ENCODE measurements at places on chromosomes 1 and 21.
A peak's percentile ranks its signal among the peaks of the same experiment; 100 is the strongest.

DNA sequence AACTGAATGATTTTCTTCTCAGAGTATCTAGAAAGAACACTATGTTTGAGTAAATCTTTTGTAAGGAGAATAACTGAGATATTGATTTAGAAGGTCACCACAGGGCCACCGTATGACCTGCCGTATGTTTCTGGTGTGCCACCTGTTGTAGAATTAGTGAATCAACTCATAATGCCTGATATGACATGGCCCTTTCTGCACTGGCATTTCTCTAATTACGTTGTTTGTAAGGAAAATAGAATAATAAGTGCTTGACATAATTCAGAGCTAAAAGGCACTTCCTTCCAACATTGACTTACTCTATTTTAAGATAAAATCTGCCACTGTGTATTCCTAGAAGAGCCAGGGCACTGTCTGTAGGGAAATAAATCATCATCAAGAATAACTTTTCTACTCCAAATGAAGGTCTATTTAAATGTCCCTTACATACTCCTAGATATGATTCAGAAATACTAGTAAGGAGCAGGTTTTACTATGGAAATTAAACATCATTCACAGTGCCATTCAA lies 101.7 kb downstream of the PHTF1 start:
- no peak for DNase-seq

GRCh38 chr1:150997949-150998348 lies 8.8 kb downstream of the MINDY1 start:
- DNase-seq: no peak

DNA sequence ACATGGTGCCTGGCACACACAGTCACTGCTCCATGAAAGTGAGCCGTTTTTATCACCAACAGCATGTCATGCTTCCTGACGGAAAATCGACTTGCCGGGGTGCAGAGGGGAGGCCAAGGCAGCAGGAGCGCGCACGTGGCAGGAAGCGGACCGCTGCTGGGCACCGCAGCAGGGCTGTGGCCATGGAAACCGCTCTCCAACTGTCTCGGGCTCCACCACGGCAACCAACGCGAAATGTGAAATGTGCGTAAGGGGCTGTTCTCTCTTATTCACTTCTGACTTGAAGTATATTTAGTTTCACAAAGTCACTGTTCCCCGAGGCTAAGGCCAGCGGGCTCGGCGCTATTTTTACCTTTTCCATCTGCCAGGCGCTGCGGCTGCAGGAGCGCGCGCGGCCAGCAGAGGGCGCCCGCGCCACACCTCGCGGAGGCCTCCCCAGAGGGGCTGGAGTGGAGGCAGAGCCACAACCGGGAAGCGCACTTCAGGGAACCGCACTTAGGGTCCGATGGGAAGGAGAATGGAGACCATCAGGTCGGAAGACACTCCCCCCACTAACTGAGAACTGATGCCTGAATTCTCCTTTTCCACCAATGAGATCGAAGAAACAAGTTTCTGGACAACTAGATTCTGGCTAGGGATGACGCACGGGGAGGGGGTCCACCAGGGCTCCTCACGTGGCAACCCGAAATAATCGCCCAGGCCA lies 19.7 kb downstream of the RCC2 start:
- no peak for DNase-seq

- peak; percentile 74 for DNase-seq
Observed at GRCh38 chr1:243748706-243749283, 101.2 kb downstream of the AKT3 start.

DNA sequence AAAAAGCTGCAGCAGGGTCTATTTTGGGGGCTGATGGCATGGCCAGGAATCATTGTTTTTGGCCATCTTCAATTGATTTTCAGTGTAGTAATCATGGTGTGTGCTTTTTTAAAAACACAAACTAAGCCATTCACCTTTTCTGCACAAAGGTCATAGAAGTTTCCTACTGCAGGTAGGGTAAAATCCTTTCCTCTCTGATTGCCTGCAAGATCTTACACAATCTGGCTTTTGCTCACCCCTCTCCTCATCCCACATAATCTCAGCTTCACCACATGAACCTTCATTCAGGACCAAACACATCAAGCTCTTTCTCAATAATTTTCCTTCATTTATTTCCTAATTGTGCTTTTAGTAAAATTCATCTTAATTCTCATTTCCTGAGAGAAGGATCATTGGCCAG lies 38.3 kb upstream of the GBP5 start:
- DNase-seq: no peak

- no peak for DNase-seq
Observed at GRCh38 chr1:39955547-39956539, 898 bp downstream of the MFSD2A start.

- DNase-seq: peak; percentile 12
Observed at GRCh38 chr1:53328009-53328461, at the start of gene LRP8. LRP8 (minus strand) TSS chr1:53328070; CDS start chr1:53327912, 158 bp downstream.

- no peak for DNase-seq
Observed at GRCh38 chr1:9305216-9305615, 12.5 kb downstream of the SPSB1 start.

DNA sequence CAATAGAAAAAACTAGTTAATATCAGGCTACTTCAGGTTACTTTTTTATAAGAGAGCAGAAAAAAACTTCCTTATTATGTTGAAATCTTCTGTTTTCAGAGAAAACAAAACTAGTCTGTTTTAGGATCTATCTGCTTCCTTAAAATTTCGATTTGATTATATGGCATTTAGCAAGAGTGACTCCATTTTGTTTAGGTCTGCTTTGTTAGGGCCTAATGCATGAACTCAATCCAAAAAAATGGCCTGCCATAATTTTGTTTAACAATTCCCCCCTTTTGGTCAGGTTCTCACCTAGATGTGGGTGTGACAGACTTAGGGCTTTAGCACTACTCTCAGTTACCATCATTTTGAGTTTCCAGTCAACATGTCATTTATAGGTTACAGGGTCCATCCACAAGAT lies 89.8 kb upstream of the GNG12 start:
- no peak for DNase-seq

DNA sequence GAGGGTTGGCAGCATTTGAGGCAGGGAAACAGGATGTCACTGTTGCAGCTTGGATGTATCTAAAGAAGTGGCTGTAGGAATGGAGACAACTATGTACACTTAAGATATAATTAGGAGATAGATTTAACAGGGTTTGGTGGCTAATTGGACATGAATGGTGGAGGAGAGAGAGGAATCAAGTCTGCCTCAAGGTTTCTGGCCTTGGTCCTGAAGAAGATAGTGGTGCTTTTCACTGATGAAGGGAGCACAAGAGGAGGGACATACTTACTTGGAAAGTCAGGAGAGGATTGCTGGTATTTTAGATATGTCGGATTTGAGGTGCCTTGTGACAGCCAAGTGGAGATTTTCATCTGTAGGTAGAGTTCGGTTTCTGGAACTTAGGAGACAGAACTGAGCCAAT lies 123.9 kb downstream of the ST6GALNAC3 start:
- DNase-seq: no peak

DNA sequence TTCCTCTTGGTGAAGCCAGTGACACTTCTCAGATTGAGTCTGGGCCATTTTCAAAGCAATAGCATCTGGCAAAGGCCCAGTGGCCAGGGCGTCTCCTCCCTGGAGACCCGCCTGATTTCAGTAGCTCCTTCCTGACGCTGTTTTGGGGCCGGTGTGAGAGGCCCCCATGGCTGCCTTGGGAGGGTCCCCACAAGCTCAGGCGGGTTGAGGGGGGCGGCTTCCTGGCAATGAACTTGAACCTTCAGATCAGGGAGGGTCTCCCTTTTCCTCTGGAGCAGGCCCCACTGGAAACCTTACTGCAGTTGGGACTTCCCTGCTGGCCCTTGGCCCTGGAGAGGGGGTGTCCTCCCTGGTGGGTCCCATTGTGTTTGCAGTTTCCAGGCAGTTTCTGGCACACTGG lies 121.2 kb downstream of the CRYAA start:
- DNase-seq: no peak

- DNase-seq: no peak
Observed at GRCh38 chr1:150233359-150234308, 2.3 kb downstream of the ANP32E start.

DNA sequence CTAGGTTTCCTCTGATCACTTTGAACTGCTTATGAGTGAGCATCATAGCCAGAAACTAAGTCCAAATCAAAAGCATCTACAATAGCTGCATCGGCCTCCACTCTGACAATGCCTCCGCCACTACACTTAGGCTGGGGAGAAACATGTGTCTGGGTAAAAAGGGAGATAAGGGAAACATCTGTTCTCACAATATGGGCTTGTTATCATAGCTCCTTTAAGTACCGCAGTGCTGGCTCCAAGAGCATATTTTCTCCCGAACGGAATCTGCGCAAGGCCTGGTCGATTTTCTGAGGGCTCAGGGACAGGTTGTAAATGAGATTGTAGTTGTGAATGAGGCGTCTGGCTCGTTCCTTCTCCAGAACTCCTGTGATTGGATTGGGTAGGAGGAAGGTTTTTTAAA lies 63.9 kb upstream of the CYP2J2 start:
- no peak for DNase-seq

DNA sequence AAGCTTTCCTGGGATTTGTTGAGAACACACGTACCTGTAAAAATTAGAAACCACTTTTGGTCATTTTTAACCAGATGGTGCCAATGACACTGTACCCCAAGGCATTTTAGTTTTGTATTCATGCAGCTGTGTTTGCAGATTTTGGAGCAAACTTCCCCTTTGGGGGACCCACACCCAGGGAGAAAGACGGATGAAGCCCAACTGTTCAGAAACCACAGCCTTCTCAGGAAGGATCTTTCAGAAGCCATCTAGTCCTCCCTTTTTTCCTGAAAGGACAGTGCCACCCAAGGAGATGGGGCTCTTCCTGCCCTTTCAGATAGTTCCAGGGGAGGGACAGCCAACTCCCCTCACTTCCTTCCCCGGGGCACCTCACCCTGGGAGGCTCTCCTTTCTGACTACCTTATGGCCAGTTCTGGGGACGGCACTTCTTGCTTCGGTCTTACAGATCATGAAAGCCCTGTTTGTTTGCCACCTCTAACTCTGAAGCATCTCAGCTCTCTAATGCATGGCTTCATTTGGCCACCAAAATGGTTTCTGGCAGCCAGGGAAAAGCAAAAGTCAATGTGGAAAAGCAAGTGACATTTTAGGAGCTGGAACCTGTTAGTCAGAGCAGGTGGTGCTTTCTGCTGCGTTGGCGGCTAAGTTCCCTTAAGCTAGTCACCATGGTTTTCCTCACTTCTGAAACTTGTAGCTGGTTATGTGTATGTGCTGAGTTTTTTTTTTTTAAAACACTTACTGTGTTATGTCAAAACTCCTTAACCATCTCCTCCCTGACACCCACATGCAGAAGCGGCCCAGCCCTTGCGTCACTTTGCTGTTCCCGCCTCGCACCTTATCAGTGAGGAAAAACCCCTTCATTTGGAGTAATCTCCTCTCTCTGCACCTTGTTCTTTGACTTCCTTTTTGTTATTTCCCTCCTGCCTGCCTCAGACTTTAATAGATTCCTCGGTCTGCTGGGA lies 10.1 kb downstream of the TMCC2 start:
- DNase-seq: no peak

- DNase-seq: no peak
Observed at GRCh38 chr1:62781841-62782543, 1.9 kb upstream of the ATG4C start.

- DNase-seq: no peak
Observed at GRCh38 chr1:60151311-60151710, 77.7 kb upstream of the C1orf87 start.

DNA sequence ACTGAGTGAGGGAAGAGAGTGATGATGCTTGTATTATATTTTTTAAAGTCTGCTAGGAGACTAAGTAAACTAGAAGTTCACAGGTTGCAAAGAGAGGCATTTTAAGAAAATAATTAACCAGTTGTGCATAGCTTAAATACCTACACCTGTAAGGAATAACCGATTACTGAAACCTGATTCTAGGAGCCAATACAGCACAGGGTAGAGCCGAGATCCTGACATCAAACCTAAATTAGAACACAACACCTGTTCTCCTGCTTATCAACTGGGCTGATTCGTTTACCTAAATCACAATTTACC lies 54.8 kb downstream of the EPRS1 start:
- no peak for DNase-seq

- DNase-seq: no peak
Observed at GRCh38 chr1:66206563-66207144, 327.3 kb upstream of the SGIP1 start.

DNA sequence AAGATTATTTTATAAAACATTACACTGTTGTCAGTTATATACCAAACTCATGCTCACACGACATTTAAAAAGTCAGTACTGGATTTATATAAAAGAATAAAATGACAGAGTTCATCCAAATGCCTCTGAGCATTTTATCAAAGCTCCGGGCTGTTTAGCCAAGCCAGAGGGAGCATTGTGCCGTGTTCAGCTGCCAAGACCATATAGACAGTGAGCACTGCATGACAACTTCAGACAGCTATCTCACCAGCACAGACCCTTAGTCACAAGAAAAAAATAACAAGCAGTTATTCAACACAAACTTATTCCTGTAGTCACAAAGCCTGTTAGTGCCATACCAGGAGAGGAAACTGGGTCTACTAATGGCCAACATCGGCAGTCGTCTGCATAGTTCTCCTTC lies 88.0 kb upstream of the PBX1 start:
- DNase-seq: no peak

DNA sequence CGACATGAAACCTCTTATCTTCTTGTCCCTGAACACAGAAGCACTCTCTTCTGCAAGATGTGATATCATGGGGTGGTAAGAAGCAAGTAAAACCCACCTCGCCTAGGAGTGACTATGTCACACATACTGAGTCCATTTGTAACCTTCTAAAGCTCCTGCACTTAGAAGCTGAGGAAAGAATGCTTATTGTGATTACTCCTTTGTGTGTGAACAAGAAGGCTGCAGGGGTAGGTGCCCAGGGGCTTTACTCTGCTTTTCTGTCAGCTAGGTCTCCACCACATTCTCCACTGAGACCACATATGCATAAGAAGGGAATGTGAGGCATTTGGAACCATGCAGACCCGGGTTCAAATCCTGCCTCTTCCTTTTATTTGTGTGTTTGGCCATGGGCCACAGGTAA lies 144.3 kb downstream of the DMRTA2 start:
- no peak for DNase-seq

- DNase-seq: no peak
Observed at GRCh38 chr1:161374373-161374772, 6.7 kb upstream of the CFAP126 start.

DNA sequence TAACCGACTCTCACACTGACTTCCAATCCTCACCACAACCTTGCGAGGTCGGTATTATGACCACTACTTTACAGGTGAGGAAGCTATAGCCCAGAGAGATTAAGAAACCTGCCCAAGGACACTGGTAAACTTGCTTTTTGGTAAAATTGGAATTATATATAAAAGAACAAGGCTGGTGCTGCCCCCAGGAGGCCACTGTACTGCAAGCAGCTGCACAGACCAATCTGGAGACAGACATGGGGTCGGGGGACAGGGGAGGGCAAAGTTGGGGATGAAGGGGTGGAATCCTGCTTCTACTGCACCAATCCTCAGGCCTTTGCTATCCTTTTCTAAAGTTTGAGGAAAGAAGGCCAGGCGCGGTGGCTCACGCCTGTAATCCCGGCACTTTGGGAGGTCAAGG lies 280.8 kb downstream of the SPATA17 start:
- no peak for DNase-seq

GRCh38 chr1:69475021-69475420 lies 92.7 kb upstream of the LRRC7 start:
- DNase-seq: no peak
